Femur (tissue), 1 donor: ENCODE measurements at places on chromosomes 6 and 20.

- no peak for DNase-seq
These were observed 167.5 kb downstream of the ZFAND3 start for GRCh38 chr6:37987018-37987417.

DNA sequence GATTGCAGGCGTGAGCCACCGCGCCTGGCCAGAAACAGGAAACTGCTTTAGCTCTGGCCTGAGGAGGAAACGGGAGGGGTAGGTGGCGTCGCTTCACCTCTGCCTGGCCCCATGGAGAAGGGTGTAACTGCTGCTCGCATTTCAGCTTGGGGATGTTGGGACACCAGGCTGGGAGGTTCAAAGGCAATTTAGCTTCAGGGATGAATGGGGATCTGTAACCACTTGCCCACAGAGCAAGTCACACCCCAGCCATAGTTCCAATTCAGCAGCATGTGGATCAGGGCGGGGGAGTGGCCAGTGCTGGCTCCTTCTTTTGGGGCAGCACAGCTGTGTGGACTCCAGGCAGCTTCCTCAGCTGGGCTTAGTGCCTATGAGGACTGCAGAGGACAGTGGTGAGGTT lies 34.8 kb upstream of the NUP153 start:
- peak; percentile 30 for DNase-seq

- DNase-seq = peak; percentile 73
These were observed 102.1 kb upstream of the MYL9 start for GRCh38 chr20:36439040-36439730.

GRCh38 chr20:49281059-49281912 lies 3.4 kb upstream of the ZNFX1 start:
- no peak for DNase-seq

DNA sequence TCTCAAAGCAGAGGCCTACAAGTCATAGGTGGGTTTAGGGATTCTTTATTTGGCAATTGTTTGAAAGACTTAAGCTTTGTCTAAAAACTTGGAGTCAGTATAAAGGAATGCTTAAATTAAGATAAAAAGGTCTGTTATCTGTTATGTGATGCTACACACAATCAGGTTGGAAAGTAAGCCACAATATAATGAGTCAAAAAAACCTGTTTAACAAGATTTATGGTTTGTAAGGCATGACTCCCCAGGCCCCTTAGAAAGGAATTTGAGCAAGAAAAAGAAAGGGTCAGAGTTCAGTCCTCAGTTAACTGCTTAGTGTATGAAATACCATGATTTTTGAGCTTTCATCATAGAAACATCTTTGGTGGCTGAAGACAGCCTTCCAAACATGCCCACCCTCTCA lies 66.8 kb upstream of the HMGN3 start:
- no peak for DNase-seq

DNA sequence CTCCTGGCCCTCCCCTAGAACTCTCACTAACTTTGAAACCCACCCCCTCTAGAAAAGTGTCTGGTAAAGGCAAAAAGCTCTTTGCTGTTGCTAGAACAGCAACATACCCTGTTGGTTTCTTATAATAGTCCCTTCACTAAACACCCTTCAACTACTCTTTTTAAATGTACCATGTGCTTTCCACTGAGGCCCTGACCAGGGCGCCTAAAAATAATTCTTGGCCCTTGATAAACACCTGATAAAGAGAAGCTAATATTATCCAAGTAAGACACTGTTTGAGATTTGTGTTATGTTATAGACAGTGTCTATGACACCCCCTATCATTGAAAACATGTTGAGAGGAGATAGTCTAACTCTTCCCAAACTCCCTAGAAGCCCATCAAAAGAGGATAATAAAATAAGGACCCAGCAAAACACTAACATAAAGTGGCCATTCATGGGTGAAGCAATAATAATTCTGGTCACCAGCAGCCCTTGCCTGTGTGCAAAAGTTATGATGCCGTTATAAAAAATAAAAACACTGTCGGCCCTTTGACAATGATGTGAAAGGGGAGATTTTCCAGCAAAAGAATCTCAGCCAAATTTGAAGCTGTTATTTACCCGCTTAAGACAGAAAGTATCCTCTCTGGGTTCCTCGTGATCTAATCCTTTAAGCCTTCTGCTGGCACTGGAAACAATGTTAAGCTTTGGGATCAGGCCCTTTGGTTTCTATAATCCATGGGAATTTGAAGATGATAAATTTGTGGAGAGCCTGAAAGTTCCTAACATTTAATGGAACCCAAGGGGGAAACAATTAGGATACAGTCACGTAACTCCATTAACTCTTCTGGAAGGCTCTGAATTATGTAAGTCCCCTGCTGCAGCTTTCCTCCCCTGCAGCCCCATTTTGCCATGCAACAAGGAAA lies 122.6 kb upstream of the PLCB4 start:
- no peak for DNase-seq

- DNase-seq = no peak
These were observed 9.1 kb downstream of the LBP start for GRCh38 chr20:38355161-38356012.

GRCh38 chr6:129996387-129996786 lies 22.0 kb upstream of the L3MBTL3 start:
- DNase-seq = no peak

DNA sequence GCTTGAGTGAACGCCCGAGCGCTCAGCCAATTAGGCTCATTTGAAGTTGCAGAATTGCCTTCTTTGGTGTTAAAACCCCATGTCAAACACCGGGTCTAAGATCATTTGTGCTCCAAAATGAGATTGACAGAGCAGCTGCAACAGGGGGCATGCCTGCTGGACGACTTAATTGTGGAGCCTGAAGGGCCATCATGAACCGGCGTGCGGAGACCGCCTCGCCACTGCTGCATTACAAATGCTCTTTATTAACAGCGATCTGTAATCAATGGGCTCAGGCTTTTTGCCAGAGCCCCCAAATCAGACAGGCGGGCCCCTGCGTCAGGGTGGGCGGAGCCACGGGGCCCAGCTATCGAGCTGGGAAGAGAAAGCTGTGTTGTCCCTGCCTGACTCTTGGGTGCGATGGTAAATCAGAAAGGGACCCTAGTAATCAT lies 183.2 kb downstream of the SIM1 start:
- DNase-seq = peak; percentile 41

DNA sequence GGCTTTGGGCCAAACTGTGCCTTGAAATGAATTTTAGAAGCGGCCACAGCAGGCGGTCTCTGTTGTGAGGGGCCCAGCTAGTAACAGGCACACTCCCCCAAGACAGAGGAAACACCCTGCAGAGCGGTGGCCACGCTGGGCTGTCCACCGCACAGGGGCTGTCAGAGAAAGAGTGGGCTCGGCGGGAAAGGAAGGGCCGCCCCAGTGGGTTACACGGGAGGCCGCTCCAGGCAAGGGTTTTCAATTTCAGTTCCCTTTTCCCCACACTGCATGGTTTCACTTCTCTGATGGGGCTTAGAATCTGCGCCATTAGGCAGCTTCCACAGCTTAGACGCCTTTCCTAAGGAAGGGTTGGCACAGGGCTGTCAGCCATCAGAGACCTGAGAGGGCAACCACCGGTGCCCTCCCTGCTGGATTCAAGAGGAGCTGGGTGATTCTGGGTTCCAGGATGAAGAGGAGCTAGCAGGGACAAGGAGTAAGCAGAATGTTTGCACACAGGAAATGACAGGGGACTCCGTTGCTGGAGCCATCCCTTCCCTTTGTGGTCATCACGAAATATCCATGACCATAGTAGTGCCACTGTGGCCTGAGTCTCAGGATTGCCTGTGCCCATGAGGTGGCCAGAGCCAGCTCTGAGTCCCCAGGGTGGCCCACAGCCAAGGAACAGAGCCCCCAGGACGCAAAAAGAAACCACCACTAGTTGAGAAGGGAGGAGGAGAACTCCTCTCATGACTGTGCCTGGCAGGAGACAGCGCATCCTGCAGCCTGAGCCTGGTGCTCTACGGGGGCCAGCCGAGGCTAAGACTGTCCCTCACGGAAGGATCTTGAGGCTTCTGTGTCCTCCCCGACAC lies 282.7 kb downstream of the NRN1 start:
- peak; percentile 59 for DNase-seq

DNA sequence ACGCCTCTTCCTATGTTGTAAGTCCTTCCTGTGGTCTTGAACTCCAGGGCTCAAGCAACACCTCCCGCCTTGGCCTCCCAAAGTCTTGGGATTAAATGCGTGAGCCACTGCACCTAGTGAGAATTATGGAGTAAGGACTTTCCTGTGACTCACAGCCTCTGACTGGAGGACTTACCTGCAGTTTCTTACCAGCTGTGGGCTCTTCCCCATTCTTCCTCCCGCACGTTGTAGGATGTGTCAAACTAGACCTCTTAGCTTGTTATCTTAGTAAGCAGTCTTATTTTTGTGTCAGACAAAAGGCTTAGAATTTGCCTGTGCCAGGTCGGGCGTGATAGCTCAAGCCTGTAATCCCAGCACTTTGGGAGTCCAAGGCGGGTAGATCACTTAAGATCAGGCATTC lies 30.9 kb downstream of the BAK1 start:
- no peak for DNase-seq
